ENCODE measurements at places on chromosomes 6 and 20. TPM values are rescaled to one million over a fixed set of nuclear protein-coding genes. Genes with fewer than 3 reads are reported as not detected.
A peak's percentile ranks its signal among the peaks of the same experiment; 100 is the strongest.

Gene GRM4
- 0.06 TPM for polyA plus RNA-seq

Gene LY6G6C
- polyA plus RNA-seq, result 0.16 TPM

- DNase-seq, result no peak
Observed at GRCh38 chr20:53655625-53656292, 62.1 kb upstream of the ZNF217 start.

- DNase-seq, result no peak
Observed at GRCh38 chr6:152874846-152875568, 107.8 kb downstream of the FBXO5 start.

GRCh38 chr6:144064402-144065212 lies 30.8 kb downstream of the SF3B5 start:
- peak; percentile 36 for DNase-seq

DNA sequence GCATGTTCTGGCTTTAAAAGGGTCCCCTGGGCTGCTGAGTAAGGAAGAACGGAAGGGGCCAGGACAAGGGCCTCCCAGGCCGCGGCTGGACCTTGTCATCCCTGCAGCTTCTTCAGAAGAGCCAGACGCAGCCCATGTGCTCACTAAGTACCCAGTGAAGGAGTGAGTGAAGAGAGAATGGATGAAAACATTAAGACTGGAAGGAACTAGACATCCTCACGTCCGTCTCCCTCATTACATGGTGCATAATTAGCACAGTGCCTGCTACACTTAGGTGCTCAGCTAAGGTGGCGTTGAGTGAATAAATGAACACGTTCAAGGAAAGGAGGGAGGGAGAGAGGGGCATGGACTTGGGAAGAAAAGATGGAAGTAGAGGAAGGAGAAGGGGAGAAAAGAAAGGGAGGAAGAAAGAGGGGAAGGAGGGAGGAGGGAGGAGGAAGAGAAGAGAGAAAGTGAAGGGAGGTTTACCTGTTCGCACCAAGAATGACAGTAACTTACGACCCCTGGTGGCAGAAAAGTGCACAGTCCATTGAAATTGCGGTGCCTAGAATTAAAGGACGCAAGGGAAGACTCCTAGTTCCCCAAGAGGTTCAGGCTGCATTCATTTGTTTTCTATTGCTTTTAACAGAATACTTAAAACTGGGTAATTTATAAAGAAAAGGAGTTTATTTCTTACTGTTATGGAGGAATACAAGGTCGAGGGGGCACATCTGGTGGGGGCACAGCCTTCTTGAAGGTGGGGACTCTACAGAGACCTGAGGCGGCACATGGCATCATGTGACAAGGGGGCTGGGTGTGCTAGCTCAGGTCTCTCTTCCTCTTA lies 8.0 kb downstream of the TP53RK start:
- DNase-seq, result peak; percentile 68

All from lung (tissue), 17 donors.